8988T (cell line): ENCODE measurements at places on chromosomes 2 and 18.

DNA sequence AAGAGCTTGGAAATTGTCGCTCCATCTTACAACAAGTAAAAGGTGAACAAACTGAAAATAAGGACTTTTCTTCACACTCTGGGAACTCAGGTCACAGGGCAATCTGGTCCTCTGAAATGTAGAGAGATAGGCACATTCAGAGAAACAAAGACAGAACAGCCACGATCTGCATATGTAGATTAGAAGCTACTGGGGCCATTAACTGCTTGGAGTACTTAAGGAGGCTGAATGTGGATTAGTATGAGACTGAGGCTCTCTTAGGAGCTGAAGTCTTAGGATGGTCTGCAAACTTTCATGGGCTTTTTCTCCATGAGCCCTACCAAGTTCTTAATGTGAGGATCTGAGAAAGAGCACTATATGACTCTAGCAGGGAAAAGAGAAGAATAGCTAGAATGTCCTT lies 265.3 kb upstream of the NXPH2 start:
- no peak for DNase-seq

DNA sequence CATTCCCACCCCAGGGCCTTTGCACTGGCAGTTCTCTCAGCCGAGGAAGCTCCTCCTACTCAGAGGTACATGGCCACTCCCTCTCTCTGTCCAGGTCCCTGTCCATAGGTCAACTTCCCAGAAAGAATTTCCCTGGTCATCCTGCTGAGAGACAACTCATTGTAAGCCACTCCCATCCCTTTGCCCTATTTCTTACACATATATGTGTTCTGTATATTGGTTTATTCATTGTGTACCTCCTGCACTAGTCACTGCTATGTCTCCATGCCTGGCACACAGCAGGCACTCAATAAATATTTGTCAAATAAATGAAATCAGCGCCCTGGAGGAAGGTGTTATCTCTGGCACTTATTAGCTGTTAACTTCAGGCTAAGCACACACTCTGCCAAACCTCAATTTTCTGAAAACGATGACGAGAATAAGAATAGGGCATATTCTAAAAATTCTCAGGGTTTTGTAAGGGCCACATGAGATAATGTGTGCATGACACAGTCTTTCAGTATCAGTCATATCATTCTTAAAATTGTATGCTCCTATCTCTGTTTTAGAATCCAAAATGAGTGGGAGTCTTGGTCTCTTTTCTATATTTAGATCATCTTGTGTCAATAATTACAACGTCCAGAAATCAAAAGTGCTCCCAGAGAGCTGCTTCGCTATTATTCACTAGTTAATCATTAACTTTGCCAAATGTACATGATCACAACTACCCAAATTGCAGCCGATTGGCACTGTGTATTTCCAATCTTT lies 198.0 kb downstream of the ALK start:
- no peak for DNase-seq

DNA sequence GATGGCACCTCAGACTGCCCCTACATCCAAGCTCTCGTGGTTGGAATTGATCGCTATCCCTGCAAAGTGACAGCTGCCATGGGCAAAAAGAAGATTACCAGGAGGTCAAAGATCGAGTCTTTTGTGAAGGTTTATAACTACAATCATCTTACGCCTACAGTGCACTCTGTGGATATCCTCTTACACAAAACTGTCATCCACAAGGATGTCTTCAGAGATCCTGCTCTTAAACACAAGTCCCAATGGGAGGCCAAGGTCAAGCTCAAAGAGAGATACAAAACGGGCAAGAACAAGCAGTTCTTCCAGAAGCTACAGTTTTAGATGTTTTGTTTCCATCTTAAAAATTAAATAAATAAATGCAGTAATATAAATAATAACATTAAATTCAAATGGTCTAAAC lies 45.4 kb downstream of the INO80D start:
- no peak for DNase-seq

DNA sequence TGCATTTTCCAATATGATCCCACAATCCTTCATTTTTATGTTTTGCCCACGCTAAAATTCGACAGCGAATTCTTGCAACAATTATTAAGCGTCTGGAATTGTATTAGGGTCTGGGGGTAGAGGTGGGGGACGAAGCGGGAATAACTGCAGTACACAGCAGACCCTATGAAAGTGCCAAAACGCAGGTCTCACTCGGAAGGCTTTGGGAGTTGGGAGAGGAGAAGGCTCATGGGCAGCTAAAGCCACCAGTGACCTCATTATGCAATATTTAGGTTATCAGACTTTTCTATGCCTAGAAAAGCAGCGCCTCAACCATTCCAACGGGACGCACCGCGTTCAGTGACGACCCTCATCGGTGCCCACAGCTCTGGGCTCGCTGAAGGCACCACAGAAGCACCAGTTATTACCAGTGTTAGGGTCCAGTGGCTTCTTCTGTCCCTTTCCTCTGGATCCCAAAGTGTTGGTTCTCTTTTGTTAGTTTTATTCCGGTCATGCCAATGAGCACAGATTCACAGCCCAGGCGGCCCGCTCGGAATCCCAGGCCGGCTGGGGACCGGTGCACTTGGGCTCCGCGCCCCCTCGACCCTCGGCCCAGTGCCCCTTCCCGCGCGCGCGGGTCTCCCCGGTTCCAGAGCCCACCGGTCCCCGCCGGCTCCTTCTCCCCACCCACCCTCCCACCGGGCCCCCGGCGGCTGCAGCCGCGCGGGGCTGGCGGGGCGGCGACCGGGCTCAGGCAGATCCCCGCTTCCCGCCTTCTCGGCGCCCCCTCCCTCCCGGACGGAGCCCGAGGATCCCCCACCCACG lies 737 bp upstream of the MAPK4 start:
- DNase-seq: no peak

DNA sequence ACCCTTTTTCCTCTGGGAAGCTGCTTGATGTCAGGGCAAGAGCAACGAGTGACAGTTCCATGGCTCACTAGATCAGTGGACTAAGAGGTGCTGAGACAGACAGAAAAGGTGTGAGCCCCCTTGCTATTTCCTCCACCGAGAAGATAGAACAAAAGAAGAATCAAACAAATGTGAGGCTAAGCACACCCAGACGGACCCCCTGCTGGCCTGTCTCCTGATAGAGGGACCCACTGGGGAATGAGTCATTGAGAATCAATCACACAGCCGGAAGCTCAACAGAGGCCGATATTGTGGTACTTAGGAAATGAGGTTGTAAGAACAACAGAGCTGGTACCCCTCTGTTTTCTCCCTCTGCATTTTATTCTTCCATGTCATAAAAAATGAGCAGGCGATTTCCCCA lies 89.8 kb upstream of the TEX51 start:
- no peak for DNase-seq

GRCh38 chr18:68847219-68847837 lies 49.4 kb downstream of the CCDC102B start:
- DNase-seq: no peak

- DNase-seq: no peak
These were observed 107.4 kb downstream of the NCK2 start for GRCh38 chr2:105852066-105852465.

DNA sequence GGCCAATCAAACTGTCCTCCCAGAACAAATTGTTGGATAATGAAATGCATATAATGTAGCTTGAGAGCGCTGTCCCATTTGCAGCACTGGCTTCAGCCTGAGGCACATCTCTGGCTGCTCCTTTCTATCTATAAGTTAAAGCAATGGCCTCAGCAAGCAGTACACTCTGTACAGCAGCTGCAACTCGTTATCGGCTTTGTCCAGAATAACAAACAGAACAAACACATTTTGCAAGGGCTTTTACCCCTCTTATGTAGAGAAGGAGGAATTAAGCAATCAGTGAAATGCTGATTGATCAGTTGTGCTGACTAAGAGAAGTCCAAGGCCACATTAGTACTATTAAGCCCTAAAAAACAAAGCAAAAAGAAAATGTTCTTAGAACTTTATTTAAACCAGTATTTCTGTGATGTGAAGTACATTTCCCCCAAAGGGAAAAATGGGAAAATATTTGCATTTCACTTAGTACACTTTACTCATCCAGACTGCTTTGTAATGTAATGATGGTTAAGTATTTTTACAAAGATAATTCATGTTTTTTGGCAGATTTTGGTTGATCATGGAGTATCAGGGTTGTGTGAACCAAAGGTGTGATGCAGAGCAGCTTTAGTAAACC lies 15.0 kb upstream of the CPS1 start:
- no peak for DNase-seq

- DNase-seq: no peak
These were observed 271 bp upstream of the RBM43 start for GRCh38 chr2:151261977-151262291.

GRCh38 chr18:39611381-39612100 lies 2045.9 kb upstream of the CELF4 start:
- DNase-seq: no peak

- peak; percentile 49 for DNase-seq
These were observed 2.4 kb downstream of the EPAS1 start for GRCh38 chr2:46299365-46300263.

- no peak for DNase-seq
These were observed 40.0 kb downstream of the SH3BP4 start for GRCh38 chr2:234991793-234992192.

DNA sequence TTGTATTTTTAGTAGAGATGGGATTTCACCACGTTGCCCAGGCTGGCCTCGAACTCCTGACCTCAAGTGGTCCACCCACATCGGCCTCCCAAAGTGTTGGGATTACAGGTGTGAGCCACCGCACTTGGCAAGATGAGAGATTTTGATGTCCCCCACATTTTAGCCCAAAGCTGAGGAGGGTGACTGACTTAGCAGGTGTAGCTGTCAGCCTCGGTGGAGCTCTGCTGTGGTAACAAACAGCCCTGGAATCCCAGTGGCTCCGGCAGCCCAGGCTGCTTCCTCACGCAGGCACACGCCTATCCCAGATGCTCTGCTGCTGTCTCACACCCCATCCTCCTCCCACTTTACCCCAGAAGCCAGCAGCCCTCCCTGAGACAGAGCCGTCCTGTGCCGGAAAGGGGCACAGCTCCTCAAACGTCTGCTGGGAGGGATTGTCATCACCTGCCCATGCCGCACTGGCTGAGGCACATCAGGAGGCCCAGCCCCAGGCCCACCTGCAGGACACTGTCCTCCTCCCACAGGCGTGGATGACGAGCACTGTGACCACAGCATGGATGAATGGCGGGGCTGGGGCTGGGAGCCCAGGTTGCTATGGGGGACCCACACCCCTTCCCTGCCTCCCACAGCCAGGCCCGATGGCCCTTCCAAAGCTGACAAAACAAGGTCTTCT lies 10.6 kb upstream of the BOK start:
- peak; percentile 10 for DNase-seq

DNA sequence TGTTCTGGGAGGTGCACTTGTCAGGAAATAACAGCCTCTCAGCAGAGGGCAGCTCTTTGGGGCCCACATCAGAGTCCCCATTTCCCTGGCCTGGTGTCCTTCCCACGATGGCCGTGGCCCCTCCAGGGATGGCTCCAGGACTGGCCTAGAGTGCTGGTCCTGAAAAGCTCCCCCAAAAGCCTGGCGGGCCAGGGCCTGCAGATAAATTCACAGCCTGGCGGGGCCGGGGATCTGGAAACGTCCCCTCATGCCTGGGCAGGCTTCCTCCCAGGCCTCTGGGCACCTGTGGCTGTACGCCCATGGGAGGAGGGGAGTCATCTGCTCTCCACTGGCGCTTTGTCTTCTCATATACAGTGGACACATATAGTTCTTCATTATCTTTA lies 52.6 kb upstream of the HS6ST1 start:
- no peak for DNase-seq

GRCh38 chr2:38521835-38522234 lies 80.9 kb downstream of the HNRNPLL start:
- DNase-seq: no peak

DNA sequence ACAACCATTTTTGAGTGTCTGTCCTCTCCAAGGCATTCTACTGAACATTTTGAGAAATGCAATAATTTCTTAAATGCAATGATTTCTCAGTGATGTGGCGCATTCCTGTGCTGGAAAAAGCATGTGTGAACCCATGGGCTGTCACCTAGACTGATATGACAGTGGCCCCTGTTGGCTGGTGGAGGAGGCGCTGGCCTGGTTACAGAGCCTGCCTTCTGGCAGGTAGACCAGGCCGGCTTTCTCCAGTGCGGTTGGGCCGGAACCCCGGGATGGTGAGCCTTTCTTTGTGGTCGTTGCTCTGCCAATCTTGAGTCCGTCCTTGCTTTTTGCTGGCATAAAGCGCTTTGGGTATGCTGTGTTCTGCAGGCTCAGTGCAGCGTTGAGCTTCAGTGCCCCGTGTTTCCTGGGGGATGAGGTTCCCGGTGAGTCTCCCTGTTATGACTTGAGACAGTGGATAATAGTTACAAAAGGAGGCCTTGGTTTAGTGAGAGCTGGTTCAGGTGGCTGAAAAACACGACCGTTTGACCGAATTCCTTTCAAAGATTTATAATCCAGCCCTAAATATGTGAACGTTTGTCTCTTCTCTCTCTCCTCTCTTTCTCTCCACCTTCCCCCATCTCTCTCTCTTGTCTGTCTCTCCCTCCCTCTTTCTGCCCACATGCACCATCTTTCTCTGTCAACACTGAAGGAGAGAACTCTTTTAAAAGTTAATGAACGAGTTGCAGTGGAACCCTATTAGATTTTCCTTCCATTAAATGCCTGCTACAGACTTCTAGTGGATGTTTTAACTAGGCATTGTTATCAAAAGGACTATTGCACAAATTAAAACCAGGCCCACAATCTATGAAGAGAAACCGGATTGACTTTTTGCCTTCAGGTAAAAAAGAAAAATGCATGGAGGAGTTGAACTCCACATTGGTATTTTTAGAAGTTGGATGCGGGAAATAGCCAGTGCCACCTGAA lies 34.0 kb downstream of the TSHZ1 start:
- peak; percentile 28 for DNase-seq

DNA sequence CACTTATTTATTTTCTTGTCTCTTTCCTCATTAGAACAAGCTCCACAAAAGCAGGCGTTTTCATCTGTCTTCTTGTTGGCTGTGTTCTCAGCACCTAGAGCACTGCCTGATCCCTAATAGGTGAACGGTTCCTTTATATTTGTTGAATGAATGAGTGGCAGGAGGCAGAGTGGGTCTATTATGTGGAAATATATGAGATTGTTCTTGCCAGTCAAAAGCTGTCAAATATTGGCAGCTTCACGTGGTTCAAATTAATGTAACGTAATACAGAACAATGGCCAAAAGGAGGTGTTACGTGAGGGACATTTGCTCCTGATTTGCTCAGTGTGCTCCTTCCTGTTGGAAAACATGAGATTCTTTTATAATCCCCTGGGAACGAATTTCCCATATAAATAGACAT lies 8.5 kb upstream of the ARHGAP25 start:
- no peak for DNase-seq

- no peak for DNase-seq
These were observed 460.5 kb downstream of the ERBB4 start for GRCh38 chr2:212078103-212078502.

- DNase-seq: no peak
These were observed 602.9 kb downstream of the ARHGAP15 start for GRCh38 chr2:143732076-143732475.

DNA sequence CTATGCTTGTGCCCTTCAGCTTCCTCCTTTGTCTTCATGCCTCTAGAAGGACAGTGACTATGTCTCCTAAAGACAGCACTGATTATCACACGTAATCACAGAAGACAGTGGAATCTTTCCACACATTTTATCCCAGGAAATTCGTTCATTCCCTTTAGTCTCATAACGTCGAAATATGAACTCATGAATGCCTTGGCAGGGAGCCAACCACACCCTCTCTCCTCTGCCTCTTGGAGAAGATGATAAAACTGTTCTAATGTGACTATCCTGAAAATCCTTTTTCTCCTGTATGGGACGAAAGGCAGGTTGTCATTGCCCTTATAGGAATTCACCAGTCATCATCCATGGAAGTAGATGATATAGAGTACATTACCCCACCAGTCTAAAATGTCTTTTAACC lies 726.6 kb upstream of the FANCL start:
- DNase-seq: no peak
